ENCODE measurements at places on chromosomes 7 and 10.

GRCh38 chr7:157138101-157138423 lies 664 bp upstream of the UBE3C start:
- no peak for DNase-seq

GRCh38 chr10:132447446-132448247 lies 50.6 kb downstream of the PWWP2B start:
- peak; percentile 19 for DNase-seq

- DNase-seq: no peak
These were observed 30.6 kb downstream of the DNMBP start for GRCh38 chr10:99979066-99979685.

DNA sequence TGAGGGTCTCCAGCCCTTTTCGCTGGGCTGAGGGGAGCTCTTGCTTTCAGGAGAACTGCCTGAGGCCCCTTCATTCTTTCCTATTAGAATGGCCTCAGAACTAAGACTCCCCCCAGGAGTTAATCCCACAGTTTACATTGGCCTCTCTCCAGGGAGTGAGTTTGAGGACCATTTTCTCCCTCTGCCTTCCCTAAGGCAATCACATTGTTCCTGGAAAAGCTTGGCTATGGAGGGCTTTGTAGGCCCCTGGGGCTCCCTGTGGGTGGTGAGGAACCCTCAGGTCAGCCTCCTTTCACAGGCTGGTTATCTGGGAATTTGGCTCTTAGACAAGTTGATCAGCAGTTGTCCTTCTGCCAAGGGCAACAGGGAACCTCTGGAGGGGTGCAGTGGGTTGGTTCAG lies 343.7 kb downstream of the RPS24 start:
- no peak for DNase-seq

DNA sequence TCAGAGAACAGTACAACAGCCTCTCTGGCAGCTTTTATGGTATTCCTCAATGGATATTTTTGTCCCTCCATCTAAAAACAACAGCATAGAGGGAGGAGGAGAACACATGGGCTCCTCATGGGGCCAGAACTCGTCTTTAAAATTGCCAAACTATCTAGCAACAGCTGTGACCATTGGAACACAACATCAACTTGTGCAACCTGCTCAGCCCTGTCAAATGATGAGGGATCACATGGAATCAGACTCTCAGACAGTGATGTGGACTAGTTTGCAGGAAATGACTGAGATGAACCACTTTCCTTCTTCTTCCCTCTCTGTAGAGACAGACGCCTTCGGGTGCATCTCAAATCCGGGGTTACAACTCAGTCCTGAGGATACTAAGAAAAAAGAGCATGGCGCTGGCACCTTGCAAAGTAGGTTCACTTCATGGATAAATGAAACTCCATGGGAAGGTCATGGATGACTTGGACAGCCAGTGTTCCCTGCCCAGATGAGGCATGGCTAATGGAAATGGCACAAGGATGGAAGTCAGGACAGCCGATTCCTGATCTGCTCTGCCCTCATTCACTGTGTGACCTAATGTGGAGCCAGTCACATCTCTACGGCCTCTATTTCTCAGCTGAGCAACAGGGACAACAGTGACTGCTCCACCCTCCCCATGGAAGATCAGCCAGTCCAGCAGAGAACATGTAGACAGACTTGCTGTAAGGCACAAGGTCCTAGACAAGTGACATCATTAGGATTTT lies 24.6 kb upstream of the DGKI start:
- DNase-seq: peak; percentile 48

Data from foreskin fibroblast (primary cell).